Left cardiac atrium (tissue), 4 donors: ENCODE measurements at places on chromosomes 12 and 14. TPM values are rescaled to one million over a fixed set of nuclear protein-coding genes. Genes with fewer than 3 reads are reported as not detected.

GRCh38 chr14:106037380-106037779, 511.0 kb downstream of the TMEM121 start:
- no peak for DNase-seq

GRCh38 chr12:9926876-9927275, 5.3 kb downstream of the CLEC2A start:
- DNase-seq, result no peak

GRCh38 chr14:25588751-25589150, 538.8 kb upstream of the STXBP6 start:
- no peak for DNase-seq

DNA sequence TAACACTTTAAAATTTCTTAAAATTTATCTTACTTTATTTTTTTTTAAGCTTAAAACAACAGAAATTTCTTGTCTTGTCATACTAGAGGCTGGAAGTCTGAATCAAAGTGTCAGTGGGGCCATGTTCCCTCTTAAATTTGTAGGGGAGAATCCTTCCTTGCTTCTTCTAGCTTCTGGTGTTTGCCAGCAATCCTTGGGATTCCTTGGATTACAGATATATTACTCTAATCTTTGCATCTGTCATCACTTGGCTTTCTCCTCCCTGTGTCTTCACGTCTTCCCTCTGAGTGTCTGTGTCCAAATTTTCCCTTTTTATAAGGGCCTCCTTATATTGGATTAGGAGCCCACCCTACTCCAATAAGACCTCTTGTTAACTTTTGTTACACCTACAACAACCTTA, 135.6 kb upstream of the PTPRB start:
- no peak for DNase-seq

- no peak for DNase-seq
These were observed 219.7 kb upstream of the TMPO start for GRCh38 chr12:98295681-98296080.

DNA sequence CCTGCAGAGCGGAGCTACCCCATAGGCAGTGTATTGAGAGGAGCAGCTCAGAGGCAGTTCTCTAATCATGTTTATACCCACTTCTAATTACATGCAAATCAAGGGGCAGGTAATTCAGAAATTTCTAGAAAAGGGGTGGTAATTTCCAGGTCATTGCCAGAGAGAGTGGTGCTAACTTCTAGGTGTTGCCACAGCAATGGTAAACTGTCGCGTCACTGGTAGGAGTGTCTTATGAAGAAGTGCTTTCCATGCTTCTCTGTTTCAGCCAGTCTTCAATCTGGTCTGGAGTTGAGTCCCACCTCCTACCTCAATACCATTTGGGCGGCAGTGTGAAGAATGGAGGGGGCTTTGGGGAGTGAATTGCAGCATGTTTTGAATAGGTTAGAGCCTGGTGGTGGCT, 8.5 kb upstream of the AMN1 start:
- DNase-seq, result no peak

- no peak for DNase-seq
These were observed 1.7 kb downstream of the ZBTB42 start for GRCh38 chr14:104802394-104803184.

GRCh38 chr12:76299536-76300296, 48.5 kb downstream of the BBS10 start:
- DNase-seq, result no peak

- no peak for DNase-seq
These were observed 1.9 kb downstream of the NKX2-1 start for GRCh38 chr14:36518031-36518585.

DNA sequence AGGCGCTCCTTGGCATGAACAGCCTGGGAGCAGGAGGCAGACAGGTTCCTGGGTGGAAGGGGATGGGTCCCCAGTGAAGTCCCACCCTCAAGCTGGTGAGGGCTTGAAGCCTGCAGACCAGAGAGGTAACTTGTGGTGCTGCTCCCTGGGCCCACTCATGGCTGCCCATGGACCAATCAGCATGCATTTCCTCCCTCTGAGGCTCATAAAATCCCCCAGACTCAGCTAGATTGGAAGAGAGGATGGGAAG, 50.2 kb downstream of the A2M start:
- DNase-seq, result no peak

- DNase-seq, result no peak
These were observed 83.2 kb upstream of the EIF5 start for GRCh38 chr14:103250874-103251273.

GRCh38 chr12:45292486-45293195, 76.7 kb downstream of the ANO6 start:
- peak; percentile 25 for DNase-seq

DNA sequence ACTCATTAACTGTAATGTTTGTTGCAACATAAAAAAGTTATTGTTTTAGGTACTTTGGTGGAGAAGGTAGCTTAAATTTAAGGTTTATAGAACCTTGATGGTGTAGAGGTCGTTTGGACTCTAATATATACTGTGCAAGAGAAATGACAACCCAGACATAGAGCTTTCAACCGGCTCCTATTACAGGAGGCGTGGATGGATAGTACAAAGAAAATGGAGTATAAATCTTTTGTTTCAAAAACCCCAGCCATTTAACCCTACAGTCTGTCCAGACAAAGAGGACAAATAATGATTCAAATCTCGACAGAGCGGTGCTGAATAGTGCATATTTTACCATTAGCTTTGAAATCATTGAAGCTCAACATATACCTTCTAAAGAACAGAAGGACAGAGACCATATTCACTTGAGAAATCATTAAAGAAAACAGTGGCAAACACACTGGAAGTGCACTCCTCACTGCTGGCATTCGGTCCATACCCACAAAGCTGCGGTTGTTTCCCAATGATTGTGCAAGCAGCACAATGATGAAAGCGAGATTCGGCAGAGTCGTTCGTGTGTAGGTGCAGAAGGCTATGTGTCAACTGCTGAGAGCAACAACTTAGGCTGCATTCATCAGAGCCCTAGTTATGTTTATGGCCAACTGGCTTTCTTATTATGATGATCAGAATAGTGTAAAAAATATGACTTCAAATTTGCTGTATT, 688.6 kb downstream of the NOVA1 start:
- no peak for DNase-seq

DNA sequence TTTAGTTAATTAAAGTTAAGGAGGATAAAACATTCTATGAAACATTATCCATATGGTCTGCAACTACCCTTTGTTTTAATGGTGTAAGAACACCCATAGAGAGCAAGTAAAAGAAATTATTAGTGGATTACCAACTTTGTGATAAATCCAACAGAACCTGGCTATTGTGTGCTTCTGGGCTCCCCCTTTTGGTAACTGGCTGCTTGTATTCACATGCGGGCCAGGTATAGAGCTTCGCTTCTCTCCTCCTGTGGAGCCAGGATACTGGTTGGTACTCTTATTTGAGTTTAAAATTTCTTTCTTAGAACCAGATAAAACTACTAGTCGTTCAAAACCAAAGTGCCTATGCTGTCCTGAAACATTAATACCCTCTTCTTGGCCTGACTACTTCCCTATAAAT, 81.0 kb downstream of the PTPRR start:
- DNase-seq, result no peak

DNA sequence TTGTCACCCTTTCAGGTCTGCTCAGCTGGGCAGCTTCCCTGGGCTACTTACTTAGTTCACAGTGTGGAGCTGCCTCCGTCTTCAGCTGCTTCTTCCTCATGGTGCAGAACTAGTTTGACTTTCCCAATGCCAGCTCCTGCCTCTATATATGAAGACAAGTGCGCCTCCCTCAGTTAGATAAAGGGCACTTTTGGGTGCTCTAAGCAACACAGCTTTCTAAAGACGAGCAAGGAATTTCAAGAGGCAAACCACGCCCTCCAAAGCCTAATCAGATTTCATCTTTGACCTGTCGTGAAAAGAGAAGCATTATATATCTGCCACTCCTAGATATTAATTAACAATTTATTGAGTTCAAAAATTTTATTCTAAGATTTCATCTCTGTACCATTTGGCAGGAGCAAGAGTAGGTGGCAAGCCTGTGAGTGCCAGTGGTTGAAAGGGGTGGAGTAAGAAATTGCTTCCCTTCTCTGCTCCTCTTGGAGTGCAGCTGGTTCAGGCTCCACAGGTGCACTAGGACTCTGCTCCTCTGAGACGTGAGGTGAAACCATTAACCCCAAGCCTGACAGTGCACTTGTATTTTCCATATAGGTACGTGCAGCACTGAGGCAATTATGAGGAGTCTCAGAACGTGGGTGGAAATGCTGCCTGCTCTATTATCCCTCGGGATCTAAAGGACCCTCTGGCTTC, 2.1 kb upstream of the SLC11A2 start:
- DNase-seq, result no peak

Gene COX8C
- not detected for total RNA-seq

Gene SYT10
- total RNA-seq, result 0.06 TPM

Gene CMTM5
- 1.4 TPM for total RNA-seq

Gene CLEC9A
- total RNA-seq, result not detected

Gene SPRING1
- 15.8 TPM for total RNA-seq

Gene ZNF605
- total RNA-seq, result 12.4 TPM

Gene CLEC4C
- total RNA-seq, result not detected
